Activated T-cell treated with anti-CD3 and anti-CD28 coated beads, Interleukin-2, amount 50 U/mL, for 72 hours (primary cell): ENCODE measurements at places on chromosomes 5 and 9. TPM values are rescaled to one million over a fixed set of nuclear protein-coding genes. Genes with fewer than 3 reads are reported as not detected.

Gene CDH9
- total RNA-seq = not detected

Gene CDH6
- total RNA-seq = not detected

Gene LMBRD2
- total RNA-seq = 17.6 TPM

Gene PLAC8L1
- total RNA-seq = 0.42 TPM

Gene SIT1
- 61.4 TPM for total RNA-seq

Gene ACTBL2
- total RNA-seq = not detected

Gene GFI1B
- not detected for total RNA-seq

Gene SMIM3
- total RNA-seq = 38.0 TPM

Gene CARTPT
- total RNA-seq = not detected

Gene WNK2
- total RNA-seq = 0.70 TPM

GRCh38 chr9:132645306-132645705 lies 24.5 kb downstream of the DDX31 start:
- H3K27ac ChIP-seq = no peak overlapping the region
- peaks cover 8% of the 10 kb centered on the region for H3K4me1 ChIP-seq
- peaks cover 19% of the 10 kb centered on the region for H3K36me3 ChIP-seq
- no peaks in the 10 kb centered on the region for H3K27me3 ChIP-seq

- no peaks in the 10 kb centered on the region for H3K36me3 ChIP-seq
- DNase-seq = no peak
- H3K4me3 ChIP-seq = no peak overlapping the region
- peaks cover 12% of the 10 kb centered on the region for H3K27me3 ChIP-seq
- peaks cover 28% of the 10 kb centered on the region for H3K4me1 ChIP-seq
Observed at GRCh38 chr9:21690561-21690960, 111.9 kb upstream of the MTAP start.

- H3K4me3 ChIP-seq = peak overlapping the region; percentile 20
- DNase-seq = no peak
- peaks cover 54% of the 10 kb centered on the region for H3K4me1 ChIP-seq
- H3K27ac ChIP-seq = no peak overlapping the region
- peaks cover 7% of the 10 kb centered on the region for H3K36me3 ChIP-seq
- peaks cover 24% of the 10 kb centered on the region for H3K27me3 ChIP-seq
Observed at GRCh38 chr5:10583663-10584572, 20.0 kb downstream of the ANKRD33B start.

DNA sequence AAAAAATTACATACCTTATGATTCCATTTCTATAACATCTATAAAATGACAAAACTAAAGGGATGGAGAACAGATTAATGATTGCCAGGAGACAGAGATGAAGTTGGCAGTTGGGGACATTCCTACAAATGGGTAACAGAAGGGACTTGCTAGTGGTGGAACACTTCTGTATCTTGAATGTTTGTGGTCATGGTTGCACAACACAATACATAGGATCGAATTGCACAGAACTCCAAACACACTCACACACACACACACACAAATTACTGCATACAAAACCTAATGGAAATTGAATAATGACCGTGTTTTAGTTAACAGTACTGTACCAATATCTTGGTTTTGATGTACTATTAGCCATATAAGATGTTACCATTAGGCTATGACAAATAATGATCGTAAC lies 330.7 kb upstream of the POU5F2 start:
- DNase-seq = no peak
- peaks cover 16% of the 10 kb centered on the region for H3K36me3 ChIP-seq
- H3K27me3 ChIP-seq = no peaks in the 10 kb centered on the region
- H3K4me3 ChIP-seq = no peak overlapping the region
- H3K4me1 ChIP-seq = peaks cover 5% of the 10 kb centered on the region

DNA sequence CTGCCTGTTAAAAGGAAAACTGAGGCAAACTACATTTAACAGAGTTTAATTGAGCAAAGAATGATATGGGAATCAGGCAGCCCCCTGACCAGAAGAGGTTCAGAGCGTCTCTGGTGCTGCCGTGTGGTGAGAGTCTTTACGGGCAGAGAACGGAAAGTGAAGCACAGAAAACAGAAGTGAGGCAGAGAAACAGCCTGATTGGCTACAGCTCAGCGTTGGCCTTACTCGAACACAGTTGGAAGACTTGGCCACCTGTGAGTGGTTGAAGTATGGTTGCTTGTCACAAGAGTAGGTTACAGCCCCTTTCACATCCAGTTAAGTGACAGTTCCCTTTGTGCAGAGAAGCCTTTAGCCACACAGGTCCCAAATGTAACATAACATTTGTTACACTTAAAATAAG lies 16.9 kb upstream of the FBP1 start:
- no peaks in the 10 kb centered on the region for H3K27me3 ChIP-seq
- H3K36me3 ChIP-seq = no peaks in the 10 kb centered on the region
- H3K27ac ChIP-seq = peak overlapping the region; percentile 23
- DNase-seq = peak; percentile 47

- H3K4me1 ChIP-seq = peaks cover 57% of the 10 kb centered on the region
- H3K27me3 ChIP-seq = no peaks in the 10 kb centered on the region
- DNase-seq = no peak
- peaks cover 2% of the 10 kb centered on the region for H3K36me3 ChIP-seq
- H3K4me3 ChIP-seq = peak within 1 kb of the TSS; percentile 97
Observed at GRCh38 chr9:92764381-92764987, at the start of gene BICD2. TSS of gene BICD2 (minus strand) at chr9:92764833. CDS start at chr9:92764744, 89 bp downstream.

- DNase-seq = no peak
- H3K27ac ChIP-seq = no peak overlapping the region
- H3K36me3 ChIP-seq = peaks cover 17% of the 10 kb centered on the region
- peaks cover 16% of the 10 kb centered on the region for H3K4me1 ChIP-seq
- no peak overlapping the region for H3K4me3 ChIP-seq
Observed at GRCh38 chr5:134577022-134577795, 51.7 kb downstream of the JADE2 start.

GRCh38 chr5:55509796-55510522 lies 24.8 kb downstream of the PLPP1 start:
- no peaks in the 10 kb centered on the region for H3K27me3 ChIP-seq
- no peak overlapping the region for H3K4me3 ChIP-seq
- DNase-seq = no peak
- no peak overlapping the region for H3K27ac ChIP-seq
- peaks cover 33% of the 10 kb centered on the region for H3K4me1 ChIP-seq
- no peaks in the 10 kb centered on the region for H3K36me3 ChIP-seq

DNA sequence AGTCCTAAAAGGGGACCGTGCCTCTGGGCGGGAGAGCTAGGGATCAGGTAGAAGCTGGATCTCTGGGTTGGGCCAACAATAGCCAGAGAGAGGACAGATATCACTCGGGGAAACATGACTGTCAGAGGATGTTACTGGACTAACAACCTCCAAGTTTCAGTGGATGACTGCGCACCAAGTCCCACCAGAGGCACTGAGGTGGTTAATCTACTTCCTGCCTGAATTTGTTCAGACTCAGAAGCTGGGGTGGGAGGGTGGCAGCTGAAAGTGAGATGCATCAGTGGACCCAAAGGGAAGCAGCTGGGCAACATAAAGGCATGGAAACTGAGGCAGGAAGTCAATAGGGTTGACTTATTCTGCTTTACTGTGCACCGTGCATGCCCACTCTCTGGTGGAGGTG lies 130.1 kb upstream of the SLC44A1 start:
- peak; percentile 34 for DNase-seq
- H3K27me3 ChIP-seq = no peaks in the 10 kb centered on the region
- H3K4me3 ChIP-seq = no peak overlapping the region
- H3K4me1 ChIP-seq = peaks cover 27% of the 10 kb centered on the region
- H3K27ac ChIP-seq = no peak overlapping the region

DNA sequence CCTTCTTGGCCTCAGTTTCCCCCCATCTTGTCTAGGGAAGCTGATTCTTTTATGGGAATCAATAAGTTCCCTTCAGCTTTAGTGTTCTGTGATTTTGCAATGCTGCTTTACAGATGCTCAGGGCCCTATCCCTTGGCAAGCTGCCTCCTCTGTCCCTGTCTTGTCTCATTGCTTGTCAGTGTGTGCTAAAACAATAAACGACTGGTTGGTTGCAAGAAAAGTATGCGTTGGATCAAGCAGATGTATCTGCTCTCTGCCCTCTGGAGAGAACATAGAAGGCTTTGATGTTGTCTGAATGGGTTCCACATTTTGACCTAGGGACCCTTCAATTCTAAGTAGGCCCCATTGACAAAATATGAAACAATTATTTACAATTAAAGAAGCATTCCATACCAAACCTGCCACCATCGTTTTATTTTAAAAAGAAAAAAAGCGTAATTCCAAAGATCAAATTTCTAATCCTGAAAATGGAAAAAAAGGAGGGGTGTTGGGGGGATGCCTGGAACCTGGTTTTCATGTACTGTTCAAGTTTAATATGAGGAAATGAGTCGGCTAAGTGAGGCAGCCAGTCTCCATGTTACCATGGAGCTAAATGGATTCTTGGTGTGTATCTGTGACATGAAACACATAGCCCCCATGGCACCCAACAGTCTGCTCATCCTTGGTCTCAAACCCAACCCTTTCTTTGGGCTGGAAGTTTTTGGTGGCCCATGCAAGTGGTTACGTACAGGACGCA lies 31.2 kb upstream of the TARS1 start:
- no peak for DNase-seq
- H3K27me3 ChIP-seq = peaks cover 7% of the 10 kb centered on the region
- H3K4me3 ChIP-seq = no peak overlapping the region
- H3K27ac ChIP-seq = no peak overlapping the region
- H3K36me3 ChIP-seq = no peaks in the 10 kb centered on the region

DNA sequence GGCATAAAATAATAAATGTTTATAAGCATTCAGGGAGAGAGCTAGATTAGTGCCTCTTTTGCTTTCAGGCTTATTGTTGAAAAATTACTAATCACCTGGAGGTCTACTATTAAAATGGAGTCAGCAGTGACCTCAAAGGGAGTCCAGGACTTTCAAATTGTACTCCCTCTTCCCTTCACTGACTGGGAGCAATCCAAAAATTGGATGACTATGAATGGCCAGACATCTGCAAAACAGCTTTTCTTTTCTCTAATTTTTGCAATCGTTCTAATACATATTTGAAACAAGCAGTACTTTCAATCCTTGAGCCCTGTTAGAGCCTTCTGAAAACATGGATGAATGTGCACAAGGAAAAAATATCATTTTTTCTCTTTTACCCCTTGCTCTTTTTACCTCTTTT lies 461.8 kb downstream of the TMEM232 start:
- H3K4me1 ChIP-seq = peaks cover 6% of the 10 kb centered on the region
- no peak overlapping the region for H3K27ac ChIP-seq
- no peak for DNase-seq

GRCh38 chr9:110850401-110851135 lies 182.0 kb downstream of the MUSK start:
- H3K36me3 ChIP-seq = no peaks in the 10 kb centered on the region
- no peaks in the 10 kb centered on the region for H3K27me3 ChIP-seq
- no peak overlapping the region for H3K27ac ChIP-seq
- no peaks in the 10 kb centered on the region for H3K4me1 ChIP-seq

DNA sequence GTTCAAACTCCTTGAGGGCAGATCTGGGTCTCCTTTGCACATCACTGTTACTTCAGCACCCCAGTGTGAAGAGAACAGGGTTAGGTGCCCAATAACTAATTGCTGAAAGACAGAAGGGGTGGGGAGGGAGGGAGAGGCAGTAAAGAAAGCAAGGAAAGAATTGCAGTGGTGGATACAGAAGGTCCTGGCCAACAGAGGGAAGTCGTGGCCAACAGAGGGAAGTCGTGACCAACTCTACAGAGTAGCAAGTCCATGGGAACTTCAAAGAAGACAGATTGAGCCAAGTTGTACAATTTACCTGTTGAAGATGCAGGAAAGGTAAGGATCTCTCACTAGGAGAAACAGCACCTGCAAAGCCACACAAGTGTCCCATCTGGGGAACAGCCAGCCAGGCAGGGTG lies 27.0 kb downstream of the CCNJL start:
- no peak overlapping the region for H3K4me3 ChIP-seq
- H3K4me1 ChIP-seq = no peaks in the 10 kb centered on the region
- DNase-seq = no peak
- no peak overlapping the region for H3K27ac ChIP-seq
- no peaks in the 10 kb centered on the region for H3K27me3 ChIP-seq

DNA sequence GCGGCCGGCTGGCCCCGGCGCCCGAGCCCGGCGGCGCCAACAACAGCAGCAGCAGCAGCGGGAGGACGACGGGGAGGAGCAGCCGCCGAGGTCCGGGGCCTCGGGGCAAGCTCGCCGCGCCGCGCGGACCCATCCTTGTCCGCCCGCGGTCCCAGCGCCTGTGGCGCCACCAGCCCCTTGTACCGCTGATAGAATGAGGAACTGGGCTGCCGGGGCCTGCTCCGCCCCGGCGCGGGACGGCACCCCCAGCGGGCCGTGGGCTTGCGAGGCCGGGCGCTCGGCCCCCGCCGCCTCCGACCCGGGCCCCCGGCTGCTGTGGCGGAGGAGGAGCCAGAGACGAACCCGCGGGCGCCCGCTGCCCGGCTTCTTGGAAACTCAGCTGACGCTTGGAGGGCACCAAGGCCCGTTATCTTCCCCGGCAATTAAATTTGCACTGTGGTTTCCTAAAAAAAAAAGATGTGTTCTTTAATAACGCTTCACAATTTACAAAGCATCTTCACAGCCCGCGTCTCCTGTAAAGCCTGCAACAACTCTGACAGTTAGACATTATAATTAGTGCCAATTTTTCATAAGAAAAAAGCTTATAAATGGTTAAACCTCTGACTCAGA lies at the start of gene ARSB:
Gene ARSB, minus strand, starts transcription at position 195 of the 609 bp plus-strand sequence. Its CDS starts 62 bp downstream, at position 133.
- no peaks in the 10 kb centered on the region for H3K27me3 ChIP-seq
- peak within 1 kb of the TSS; percentile 91 for H3K4me3 ChIP-seq
- H3K27ac ChIP-seq = peak within 1 kb of the TSS; percentile 100
- no peaks in the 10 kb centered on the region for H3K36me3 ChIP-seq

DNA sequence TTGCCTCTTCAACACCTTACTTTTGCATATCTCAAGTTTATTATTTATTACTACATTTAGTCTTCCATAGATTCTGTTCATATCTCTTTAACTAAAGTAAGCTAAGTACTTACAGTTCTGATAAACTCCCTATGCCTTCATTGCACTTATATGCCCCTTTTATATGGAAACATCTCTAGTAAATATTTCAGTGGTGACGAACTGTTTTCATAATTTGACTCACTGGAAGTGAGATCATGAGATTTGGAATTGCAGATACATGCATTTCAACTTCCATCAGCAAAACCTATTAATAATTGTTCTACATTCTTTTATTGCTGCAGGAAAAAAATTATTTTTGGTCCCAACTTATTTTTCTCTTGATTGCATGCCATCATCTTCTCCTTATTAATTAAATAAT lies 263.5 kb downstream of the CD180 start:
- peaks cover 18% of the 10 kb centered on the region for H3K27me3 ChIP-seq
- DNase-seq = no peak
- no peak overlapping the region for H3K27ac ChIP-seq
- no peaks in the 10 kb centered on the region for H3K36me3 ChIP-seq

DNA sequence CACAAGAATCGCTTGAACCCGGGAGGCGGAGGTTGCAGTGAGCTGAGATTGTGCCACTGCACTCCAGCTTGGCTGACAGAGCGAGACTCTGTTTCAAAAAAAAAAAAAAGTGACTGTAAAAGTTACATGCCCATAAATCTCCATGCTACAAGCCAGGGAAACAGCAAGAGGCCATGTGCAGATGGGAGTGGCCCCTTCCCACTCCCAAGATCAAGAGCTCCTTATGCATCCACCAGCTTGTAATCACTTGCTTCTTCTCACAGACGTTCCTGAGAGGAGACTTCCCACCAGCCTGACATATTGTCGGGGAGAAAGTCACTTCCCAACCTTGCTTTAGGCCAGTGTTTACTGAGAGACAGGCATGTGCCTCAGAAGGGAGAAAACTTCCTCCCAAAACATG lies 45.6 kb upstream of the N4BP3 start:
- no peaks in the 10 kb centered on the region for H3K27me3 ChIP-seq
- H3K4me3 ChIP-seq = no peak overlapping the region
- H3K27ac ChIP-seq = no peak overlapping the region
- no peaks in the 10 kb centered on the region for H3K4me1 ChIP-seq
- DNase-seq = no peak
